Stimulated activated CD8-positive, alpha-beta memory T cell treated with anti-CD3 and anti-CD28 coated beads, Interleukin-4, amount 100 ng/mL, for 4 hours (primary cell): ENCODE measurements at places on chromosomes 3 and 15.
A peak's percentile ranks its signal among the peaks of the same experiment; 100 is the strongest.

GRCh38 chr3:138124706-138125355 lies 7.4 kb downstream of the A4GNT start:
- DNase-seq, result no peak

DNA sequence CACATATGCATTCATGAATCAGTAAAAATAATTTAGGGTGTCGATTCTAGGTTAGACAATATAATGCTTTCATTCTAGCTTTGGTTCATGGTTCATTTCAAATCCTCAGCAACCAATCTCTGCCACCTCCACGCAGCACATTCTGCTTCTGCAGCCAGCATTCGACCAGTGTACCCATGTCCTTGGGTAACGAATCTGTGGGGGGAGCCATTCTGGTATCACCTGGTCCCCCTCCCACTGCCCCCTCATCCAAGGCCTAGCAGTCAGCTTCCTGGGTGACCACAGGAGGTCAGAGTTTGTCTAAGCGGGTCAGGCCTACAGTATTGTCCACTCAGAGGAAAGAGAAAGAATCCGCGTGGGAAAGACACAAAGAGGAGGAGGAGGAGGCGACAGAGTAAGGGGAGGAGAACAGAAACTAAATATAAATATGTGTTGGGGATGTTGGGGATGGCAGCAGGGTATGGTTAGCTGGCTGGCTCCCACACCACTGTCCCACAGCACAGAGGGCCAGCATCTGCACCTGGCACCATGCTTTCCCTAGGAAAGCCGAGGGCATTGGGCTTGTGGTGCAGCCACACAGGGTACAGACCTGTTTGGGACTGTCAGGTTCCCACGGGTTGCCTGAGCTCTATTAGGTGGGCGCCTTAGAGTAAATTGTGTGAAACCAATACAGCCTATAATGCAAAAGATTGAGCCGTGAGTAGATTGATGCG lies 12.1 kb downstream of the PAK6 start:
- no peak for DNase-seq

DNA sequence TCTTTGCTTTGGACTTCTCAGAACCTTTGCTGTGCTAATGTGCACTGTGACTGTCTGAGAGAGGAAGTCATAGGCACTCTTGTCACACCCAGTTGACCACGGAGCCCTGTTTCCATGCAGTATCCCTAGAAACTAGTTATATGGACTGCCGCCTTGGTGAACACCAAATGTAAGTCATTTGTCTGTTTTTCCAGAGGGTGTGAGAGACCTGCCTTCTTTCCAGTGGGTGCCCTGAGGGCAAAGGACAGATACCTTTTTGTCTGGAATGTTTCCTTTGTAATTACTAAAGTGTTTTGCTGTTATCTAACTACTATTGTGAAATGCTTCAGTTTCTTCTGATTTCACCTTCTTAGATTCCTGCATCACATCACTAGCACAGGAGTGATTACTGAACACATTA lies 91.8 kb downstream of the LARS2 start:
- DNase-seq, result no peak

- DNase-seq, result peak; percentile 18
Measured at GRCh38 chr15:65101411-65101890, 13.5 kb downstream of the UBAP1L start.

DNA sequence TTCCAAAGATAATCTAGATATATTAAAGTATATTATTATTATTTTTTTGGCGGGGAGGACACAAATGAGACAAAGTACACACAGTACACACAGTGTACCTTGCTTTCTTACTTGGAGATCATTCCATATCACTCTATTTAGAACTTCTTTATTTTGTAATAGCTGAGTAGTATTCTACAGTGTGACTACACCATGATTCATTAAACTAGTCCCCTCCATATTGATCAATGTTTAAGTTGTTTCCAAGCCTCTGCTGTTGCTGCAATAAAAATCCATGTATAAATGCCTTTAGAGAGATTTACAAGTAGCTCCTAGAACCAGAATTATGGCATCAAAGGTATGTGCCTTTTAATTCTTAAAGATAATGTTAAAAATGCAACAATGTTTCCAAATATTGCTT lies 38.8 kb downstream of the PYGO1 start:
- DNase-seq, result no peak

- DNase-seq, result no peak
Measured at GRCh38 chr3:159137949-159138348, 336.1 kb downstream of the MFSD1 start.

DNA sequence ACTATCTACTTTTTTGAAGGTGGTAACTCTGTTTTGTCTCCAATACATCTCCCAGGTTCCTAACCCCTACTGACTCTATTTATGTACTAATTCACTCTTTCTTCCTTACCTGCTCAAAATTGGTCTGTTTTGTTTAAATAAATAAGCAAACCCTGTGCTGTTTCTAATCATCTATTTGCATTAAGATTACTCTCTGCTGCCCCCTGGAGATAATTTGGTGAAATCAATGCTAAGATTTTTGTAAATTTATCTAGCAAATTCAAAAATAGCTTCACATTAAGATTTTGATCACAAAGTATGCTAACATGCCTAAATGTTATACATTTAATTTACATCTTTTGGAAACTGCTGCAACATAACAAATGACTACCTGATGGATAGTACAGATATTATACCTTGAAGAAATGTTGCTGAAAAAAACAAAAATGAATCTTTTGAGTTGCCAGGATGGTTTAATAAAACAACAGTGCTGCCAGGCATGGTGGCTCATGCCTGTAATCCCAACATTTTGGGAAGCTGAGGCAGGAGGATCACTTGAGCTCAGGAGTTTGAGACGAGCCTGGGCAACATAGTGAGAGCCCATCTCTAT lies 4.4 kb upstream of the CD200R1 start:
- no peak for DNase-seq

DNA sequence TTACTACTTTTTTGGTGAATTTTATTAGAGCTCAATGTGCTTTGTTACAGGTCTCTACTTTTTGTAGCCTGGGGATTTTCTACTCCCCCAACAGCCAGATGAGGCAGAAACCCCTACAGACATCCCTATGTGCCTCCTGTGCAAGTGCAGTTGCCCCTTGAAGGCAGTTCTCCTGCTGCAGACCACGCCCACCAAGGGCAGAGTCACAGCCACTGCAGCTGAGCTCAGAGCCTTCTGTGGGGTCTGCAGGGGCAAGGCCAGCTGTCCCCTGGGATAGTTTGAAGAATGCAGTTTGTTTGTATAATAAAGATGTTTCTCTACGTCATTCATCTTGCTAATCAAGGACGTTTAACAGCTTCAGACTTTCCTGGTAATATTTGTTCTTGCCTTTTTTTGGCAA lies 76.8 kb downstream of the NPAP1 start:
- DNase-seq, result no peak
